G401 (cell line): ENCODE measurements at places on chromosomes 4 and X.

- DNase-seq = no peak
These were observed 47.3 kb downstream of the JAKMIP1 start for GRCh38 chr4:6152869-6153705.

GRCh38 chr4:77273412-77273811 is 116.4 kb downstream of the CCNG2 start:
- DNase-seq = no peak

- DNase-seq = no peak
These were observed 2.5 kb downstream of the NYX start for GRCh38 chrX:41449615-41450014.

- DNase-seq = peak; percentile 40
These were observed at the start of gene CDS1 for GRCh38 chr4:84582988-84583875. Gene CDS1, plus strand, starts transcription at chr4:84583127. Its CDS starts 275 bp downstream, at chr4:84583402.

DNA sequence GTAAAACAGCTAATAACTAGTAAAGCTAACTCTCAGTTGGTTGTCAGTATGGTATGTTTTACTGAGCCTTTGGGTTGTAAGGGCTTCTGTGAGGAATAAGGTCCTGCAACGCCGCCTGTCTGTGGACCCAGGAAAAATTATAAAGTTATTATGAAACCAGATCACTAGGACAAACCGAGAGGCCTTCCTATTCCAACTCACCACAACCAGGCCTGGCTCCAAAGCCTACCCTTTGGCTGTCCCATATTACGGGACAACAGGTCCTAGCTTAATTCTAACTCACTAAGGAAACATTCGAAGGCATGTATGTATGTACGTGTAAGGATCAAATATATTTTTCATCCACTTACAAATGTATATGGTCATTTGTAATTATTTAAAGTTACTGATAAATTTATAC is 1.4 kb downstream of the ANKRD17 start:
- DNase-seq = peak; percentile 83

DNA sequence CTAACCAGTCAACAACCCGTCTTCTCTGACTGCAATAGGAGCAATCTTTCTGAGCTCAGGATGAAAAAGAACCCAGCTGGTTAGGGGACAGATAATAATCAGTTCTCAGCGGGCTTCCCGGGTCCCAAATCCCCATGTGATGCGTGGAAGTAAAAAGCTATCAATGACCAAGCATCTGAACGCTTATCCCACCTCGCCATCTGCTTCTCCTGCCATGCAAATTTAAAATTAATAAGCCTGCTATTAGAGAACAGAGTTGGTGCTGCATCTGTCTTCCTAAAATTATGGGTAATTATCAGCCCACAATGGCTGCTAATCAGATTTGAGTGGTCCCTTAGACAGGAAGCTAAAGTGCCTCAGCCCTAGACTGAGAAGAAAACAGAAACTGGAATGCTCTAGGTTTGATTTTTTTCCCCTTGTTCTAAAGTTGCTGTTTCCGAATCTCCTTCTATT is 37.5 kb downstream of the AFAP1 start:
- no peak for DNase-seq

DNA sequence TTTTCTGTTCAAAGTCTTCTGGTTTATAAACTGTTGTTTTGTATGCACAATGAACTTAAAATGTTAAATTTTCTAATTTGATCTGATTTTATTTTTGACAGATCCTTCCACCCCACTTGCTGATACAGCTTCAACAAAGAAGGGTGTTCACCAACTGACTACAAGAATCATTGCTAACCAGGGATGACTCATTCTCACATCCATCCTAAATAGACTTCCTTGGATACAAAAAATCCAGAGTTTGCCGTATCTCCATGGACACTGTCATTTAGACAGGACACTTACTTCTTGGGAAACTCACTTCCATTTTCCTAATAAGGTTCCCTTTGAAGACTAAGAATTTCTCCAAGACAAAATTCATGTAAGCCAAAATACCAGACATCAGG is 111.6 kb upstream of the NWD2 start:
- no peak for DNase-seq

DNA sequence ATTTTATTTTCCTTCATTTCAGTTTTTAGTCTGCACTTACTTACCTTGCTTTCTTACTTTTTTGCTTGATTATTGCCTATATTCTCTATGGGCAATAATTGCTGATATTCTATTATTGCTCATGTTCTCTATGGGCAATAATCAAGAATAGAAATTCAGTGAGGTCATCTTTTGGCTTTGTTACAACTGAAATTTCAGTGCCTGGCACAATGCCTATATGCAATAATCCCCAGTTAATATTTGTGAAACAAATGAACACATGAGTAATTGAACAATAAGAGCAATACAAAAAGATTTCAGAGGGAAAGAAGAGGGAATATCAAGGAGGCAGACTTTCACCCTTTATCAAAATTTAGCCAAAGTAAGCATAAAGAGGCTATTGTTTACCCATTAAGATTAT is 48.6 kb upstream of the ARSJ start:
- no peak for DNase-seq

DNA sequence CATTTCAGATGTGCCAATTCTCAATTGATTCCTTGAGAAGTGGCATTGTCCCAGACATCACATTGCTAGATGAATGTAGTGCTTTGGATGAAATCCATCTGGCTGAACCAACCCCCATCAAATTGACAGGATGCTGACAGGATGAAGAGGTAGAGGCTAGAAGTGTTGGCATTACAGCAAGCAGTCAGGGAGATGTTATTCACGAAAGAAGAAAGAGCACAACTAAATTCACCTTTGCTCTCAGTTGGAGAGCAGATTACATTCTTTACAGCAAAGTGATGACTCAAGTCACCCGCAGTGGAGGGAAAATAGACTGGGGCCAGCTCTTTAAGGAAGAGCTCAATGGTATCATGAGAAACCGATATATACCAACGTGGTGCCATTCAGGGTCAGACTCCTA is 259.6 kb downstream of the C4orf33 start:
- DNase-seq = no peak

DNA sequence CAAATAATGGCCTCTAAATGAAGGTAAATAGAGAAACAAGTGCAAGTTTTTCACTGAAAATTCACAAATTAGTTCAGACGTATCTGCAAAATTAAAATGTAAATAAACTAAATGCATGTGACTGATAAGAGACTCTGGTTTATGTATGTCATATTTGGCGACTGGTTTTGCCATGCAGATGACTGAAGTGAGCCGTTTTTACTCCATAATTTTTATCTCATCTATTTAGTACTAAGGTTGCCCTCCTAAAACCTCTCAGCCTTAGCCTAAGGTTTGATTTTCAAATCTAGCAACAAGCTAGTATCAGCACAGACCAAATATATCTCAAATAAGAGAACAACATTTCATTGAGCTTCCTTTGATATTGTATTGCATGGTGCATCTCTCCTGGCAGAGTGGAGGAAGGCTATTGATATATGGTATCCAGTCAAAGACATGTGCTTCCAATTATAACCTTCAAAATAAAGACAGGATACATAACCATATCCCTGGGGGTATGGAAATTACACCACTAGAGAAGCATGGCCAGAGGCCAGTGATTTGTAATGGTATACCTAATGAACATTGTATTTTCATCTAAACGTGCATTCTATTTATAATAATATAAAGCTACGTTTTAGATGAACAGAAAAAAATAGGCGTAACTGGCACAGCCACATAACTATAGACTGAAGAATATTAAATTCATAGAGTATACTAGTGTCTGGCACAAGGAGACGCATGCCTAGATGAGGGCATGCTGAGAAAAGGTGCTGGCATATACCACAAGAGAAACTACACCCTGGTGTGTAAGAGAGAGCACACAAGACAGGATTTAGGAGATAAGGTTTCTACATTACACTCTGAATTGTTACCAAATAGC is 392.6 kb upstream of the INTU start:
- no peak for DNase-seq

DNA sequence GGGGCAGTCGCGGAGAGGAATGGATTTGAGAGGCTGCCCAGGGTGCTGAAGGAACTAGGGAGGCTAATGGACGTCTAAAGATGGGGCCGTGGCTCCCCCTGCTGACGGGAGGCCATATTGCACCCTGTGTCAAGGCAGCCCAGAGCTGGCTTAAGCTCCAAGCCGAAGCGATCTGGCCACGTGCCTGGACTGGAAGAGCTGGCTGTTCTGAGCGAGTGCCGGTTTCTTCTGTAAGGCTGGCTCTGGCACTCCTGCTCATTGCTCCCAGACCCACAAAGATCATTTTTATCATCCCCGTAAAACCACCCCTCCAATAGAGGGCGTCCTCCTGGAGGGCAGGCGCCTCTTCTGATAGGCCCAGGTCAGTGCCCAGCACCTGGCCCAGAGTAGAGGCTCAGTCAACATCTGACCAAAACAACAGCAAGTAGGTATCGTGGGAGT is 5.6 kb downstream of the PNCK start:
- DNase-seq = peak; percentile 89

GRCh38 chrX:41481264-41482109 is 34.3 kb downstream of the NYX start:
- no peak for DNase-seq

DNA sequence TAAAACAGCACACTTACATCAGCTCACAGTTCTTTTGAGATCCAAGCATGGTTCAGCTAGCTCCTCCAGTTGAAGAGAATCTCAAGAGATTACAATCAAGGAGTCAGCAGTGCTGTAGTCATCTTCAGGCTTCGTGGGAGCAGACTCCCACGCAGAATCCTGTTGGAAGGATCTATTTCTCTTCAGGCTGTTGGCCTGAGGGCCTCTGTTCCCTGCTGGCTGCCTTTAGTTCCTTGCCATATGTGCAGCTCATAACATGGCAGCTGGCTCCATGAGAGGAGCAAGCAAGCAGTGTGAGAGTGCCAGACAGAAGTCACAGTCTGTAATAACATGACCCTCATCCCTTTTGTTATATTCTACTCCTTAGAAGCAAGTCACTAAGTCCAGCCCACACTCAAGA is 168.6 kb downstream of the COX18 start:
- DNase-seq = no peak

GRCh38 chr4:106816496-106816895 is 219.6 kb downstream of the DKK2 start:
- no peak for DNase-seq

- DNase-seq = no peak
These were observed 347.4 kb downstream of the BMPR1B start for GRCh38 chr4:95105112-95105511.

- no peak for DNase-seq
These were observed 505.7 kb downstream of the ZNF674 start for GRCh38 chrX:46039526-46039925.
